Activated T-cell treated with anti-CD3 and anti-CD28 coated beads, Interleukin-2, amount 50 U/mL, for 72 hours (primary cell): ENCODE measurements at places on chromosomes 16 and 17. TPM values are rescaled to one million over a fixed set of nuclear protein-coding genes. Genes with fewer than 3 reads are reported as not detected.

The KRTAP16-1 gene
- not detected for total RNA-seq

The CMTM1 gene
- total RNA-seq, result 14.4 TPM

The CLEC19A gene
- not detected for total RNA-seq

The SHBG gene
- 0.63 TPM for total RNA-seq

The CMTM2 gene
- total RNA-seq, result 0.31 TPM

The CDH8 gene
- total RNA-seq, result not detected

The GRB7 gene
- total RNA-seq, result 6.0 TPM

The LGALS9B gene
- total RNA-seq, result not detected

The NAE1 gene
- 100 TPM for total RNA-seq

The CCL17 gene
- total RNA-seq, result 1.3 TPM

The CFAP97D1 gene
- total RNA-seq, result not detected

The DOC2B gene
- total RNA-seq, result 0.25 TPM

The SPN gene
- total RNA-seq, result 84.4 TPM
